NCI-H524 treated with DMSO at 0.1 percent for 48 hours (cell line): ENCODE measurements at places on chromosomes 5 and 9.
A peak's percentile ranks its signal among the peaks of the same experiment; 100 is the strongest.

GRCh38 chr5:145221416-145221815 is 613.7 kb downstream of the PRELID2 start:
- no peak for DNase-seq

DNA sequence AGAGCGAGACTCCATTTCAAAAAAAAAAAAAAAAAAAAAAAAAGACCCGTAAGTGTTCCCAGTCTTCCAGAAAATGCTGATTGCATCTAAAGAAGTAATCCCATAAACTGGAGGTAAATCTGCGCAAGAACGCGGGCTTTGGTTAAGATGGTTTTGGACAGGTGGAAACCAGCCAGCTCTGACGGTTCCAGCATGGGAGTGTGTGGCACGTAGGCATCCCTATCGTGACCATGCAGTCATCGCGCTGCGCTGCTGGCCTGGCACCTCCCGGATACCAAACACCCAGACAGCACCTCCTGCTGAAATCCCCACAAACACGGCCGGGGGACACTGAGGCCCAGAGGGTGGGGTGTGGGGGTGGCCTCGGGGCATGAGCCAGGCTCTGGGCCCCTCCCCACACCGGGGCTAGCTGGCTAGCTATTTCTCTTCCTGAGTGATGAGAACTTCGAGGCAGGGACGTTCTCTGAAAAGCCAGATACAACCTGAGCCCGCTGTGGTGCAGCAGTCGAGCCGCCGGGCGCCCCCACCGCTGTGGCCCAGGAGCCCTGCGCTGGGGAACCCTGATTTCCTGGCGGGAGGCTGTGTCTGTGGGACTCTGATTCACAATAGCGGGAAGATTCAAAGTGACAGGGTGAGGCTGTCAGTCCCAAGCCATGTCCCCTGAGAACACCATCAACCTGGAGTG is 32.2 kb upstream of the NOTCH1 start:
- no peak for DNase-seq

GRCh38 chr5:151591144-151591819 is at the start of gene FAT2:
FAT2 (minus strand) TSS chr5:151591331; CDS start chr5:151568931, 22,400 bp downstream.
- DNase-seq, result no peak

GRCh38 chr5:132283423-132284043 is 10.7 kb upstream of the SLC22A4 start:
- DNase-seq, result no peak

- DNase-seq, result no peak
Observed at GRCh38 chr9:94014066-94014654, 59.0 kb upstream of the BARX1 start.

DNA sequence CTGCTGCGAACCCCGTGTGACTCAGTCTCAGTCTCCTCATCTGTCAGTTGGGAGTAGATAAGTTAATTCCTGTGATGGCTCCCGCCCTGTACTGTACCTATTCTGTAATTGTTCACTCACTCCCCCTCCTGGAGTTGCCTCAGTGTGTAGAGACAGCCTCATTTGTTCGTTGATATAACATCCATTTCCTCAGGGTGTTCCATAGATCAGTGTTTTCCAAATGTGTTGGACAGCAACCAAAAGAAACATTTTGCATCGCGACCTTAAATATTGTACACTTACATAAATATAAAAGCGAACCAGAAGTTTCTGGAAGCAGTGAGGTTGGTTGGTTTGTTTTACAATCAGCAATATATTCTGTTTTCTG is 698 bp downstream of the NFX1 start:
- no peak for DNase-seq

GRCh38 chr9:138042146-138042545 is 164.6 kb downstream of the CACNA1B start:
- DNase-seq, result no peak

DNA sequence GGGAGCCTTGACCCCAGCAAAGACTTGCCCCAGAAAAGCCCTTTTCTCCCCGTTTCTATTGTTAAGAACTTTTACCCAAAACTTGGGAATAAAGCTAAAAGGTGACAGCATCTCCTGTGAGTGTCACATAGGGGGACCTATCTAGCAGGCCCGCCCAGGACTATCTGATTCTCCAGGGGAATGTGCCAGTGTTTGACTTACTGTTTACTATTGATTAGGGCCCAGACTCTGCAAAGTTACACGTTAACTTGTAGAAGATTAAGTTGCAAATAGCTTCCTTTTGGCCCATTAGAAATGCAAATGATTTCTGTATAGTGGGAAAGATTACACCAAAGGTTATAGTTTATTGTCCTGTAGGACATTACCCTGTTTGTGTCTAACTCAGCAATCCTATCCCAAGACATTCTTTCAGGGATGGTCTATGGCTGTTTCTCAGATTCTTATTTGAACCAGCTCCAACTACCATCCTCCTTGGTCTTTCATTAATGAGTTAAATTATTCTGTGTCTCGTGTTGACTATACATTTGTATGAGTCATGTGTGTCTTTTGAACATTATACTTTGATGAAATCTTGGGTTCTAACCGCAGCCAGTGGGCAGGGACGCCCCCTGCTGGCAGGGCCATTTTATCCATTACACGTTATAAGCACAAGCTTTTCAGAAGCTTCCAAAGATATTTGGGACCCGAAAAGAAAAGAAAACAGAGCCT is 60.7 kb downstream of the HRH2 start:
- no peak for DNase-seq

GRCh38 chr9:122050167-122050566 is 42.9 kb downstream of the TTLL11 start:
- DNase-seq, result no peak

DNA sequence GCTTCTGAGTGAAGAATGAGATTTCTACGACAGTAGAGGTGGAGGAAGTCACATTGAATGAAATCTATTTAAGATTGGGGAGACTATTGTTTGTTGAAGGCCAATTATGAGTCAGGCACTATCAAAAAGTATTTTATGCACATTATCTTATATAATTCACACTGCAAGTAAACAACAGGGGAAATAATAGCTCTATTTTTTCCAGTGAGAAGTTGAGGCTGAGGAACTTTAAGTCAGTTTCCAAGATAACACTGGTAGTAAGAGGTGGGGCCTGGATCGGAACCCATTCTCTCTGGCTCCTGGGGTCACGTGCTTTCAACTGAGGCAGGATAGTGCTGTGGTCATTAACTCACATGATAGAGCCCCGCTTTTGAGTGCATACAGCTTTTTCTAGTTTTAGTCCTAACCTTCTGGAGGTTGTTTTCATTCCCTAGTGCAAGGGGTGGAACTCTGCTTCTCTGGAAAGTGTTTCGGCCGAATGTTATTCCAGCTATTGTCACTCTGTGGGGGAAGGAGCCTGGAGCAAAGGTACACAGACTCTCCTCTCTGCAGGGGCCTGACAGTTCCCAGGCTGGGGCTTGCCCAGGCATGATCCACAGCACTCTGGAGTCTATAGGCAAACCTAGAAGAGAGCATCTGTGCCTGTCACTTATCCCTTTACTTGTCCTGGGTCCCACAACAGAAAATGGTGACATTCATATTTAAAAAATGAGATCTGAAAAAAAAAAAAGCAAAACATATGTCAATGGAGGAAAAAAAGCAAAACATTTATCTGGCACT is 352.4 kb upstream of the ACTBL2 start:
- no peak for DNase-seq

DNA sequence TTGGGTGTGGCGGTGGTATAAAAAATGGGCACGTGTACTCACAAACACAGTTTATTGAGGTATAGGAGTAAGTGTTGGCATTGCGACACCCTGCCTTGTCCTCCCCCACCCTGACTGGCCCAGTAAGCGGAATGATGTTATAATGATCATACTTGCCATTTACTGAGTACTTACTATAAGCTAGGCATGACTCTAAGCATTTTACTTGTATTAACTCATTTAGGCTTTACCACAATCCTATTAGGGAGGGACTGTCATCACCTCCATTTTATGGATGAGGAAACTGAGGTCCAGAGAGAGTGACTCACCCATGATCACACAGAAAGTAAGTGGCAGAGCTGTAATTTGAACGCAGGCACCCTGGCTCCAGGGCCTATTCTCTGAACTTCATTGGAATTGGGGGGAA is 2.3 kb downstream of the SMIM3 start:
- DNase-seq, result no peak

DNA sequence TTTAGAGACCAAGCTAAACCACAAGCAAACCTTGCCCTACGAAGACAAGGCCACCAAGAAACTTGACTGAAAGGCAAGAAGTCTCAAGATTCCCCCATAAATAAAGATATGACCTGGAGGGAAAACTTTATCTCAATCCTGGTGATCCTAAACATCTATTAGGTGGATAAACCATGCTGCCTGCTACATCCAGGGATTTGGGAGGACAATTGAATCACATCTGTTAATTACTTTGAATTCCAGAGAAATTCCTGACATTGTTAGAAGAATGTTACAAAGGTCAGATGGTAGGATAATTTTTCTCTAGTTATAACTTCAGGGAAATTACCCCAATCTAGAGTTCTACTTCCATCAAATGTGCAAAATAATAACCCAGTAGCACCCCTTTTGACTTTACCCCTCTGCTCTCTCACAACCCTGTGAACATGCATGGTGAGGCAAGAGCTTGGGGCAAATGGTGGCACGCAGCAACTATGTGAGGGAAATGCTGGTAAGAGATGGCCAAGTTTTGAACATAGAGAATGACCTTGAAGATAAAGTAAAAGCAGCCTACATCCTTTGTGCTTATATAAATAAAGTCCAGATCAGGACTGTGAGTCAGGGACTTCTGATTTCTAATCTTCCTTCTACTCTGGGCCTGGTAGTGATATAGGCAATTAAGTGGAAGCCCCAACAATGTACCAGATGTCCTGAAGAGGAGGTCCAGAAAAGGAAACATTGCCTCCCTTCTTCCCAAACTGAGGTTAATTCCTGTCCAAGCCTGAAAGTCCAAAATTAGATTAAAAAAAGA is 57.1 kb upstream of the PTGER4 start:
- DNase-seq, result no peak

GRCh38 chr5:104299998-104300706 is 737.6 kb upstream of the NUDT12 start:
- no peak for DNase-seq

DNA sequence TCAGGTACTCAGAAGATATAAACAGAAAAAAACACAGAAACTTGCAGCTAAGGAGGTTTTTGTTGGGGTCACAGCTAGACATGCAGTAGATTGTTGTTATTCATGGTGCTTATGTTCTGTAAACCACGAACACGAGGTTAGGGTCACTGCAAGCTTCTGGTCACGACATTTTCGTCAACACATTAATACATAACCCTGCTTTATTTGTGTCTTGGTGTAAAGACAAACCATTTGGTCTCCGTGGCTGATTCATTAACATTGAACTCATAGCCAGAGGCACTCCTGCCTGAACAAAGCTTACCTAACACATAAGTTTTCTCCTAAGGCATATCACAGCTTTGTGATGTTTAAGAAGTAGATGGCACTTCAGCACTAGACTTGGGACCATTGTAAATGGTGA is 16.9 kb downstream of the TEK start:
- no peak for DNase-seq

GRCh38 chr9:116380496-116380995 is 227.0 kb downstream of the PAPPA start:
- no peak for DNase-seq

DNA sequence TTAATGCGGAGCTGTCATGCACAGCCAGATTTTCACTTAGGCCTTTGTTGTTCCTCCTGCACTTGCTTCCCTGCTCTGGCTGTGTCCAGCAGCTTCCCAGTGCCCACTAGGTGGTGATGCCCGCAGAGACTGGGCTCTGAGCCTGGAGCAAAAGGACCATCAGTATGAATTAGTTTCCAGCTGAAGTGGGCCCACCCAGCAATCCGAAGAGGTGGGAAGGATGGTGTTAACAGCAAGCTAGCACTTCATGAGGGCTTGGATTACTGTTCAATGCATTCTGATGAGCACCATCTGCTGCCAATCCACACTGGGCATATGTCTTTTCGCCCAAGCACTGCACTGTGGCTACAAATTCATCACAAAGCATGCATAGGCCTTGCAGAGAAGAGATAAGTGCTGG is 459.1 kb downstream of the SPOCK1 start:
- DNase-seq, result peak; percentile 94

- DNase-seq, result no peak
Observed at GRCh38 chr9:70404261-70404660, 10.2 kb downstream of the KLF9 start.

DNA sequence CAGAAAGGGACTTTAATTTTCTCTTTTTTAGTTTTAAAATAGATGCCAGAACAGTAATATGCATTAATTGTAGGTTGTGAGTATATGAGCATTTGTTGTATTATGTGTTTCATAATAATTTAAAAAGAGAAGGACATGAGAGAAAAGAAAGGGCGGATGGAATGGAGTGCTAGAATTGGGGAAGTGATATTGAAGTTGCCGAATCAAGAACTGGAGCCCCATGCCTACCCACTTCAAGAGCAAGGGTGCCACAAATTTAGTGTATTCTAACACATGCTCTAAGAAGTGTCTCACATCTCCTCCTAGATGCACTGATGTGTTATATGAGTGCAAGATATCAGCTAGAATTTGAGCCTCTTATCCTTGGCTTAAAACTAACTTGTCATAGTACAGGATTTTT is 43.6 kb upstream of the FYB1 start:
- no peak for DNase-seq

DNA sequence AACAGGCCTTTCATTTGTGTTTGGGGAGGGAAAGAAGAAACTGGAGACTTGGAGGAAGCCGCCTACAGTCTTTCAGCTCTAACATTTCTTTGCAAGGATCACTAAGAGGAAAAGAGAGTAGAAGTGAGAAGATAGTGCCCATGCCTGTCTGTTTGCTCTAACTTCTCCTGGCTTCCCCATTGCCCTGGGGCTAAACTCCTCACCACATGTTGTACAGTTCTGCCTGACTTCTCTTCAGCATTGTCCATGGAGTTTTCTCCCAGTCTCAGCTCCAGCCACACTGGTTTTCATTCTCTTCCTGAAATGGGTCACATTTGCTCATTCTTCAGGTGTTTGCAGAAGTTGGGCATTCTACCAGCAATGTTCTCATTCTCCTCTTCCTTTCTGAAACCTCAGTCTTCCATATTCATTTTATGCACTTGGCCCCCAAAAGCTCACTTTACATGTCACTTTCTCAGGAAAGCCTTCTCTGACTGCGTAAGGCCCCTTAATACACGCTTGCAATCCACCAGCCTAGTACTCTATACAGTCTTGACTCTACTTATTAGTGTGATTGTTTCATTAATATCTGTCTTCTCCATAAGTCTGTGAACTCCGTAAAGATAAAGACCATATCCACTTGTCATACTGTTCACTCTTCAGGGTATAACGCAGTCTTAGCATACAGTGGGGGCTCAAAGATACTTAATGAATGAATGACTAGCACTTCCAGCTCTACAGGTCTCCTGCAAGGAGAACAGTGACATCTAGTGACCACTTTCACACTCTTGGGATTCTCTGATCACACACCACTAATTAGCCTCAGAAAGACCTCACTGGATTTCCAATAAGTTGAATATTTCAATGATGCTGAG is 40.2 kb upstream of the TRIM32 start:
- no peak for DNase-seq

DNA sequence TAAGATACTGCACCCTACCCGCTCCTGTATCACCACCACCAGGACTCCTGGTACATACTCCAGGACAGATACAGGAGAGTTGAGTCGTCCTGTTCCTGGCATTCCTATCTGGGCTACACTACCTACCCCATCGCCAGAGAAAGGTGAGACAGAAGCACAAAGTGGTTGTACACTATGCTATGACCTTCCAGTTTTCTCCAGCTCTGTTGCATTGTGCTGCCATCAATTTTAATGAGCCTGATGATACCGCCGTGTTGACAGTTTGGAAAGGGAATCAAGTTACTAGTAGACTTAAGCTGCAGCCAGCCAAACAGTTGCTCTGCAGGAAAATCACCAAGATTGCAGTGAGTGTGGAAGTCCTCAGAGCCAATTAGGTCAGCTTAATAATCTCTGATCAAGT is 35.2 kb downstream of the ANP32B start:
- DNase-seq, result peak; percentile 94

- no peak for DNase-seq
Observed at GRCh38 chr9:104774132-104774531, 10.2 kb downstream of the NIPSNAP3B start.

- DNase-seq, result no peak
Observed at GRCh38 chr5:56330167-56330566, 97.0 kb upstream of the ANKRD55 start.
